ENCODE measurements at places on chromosomes 1 and 21.

- no peak for DNase-seq
Observed at GRCh38 chr1:197312163-197312562, 44.1 kb downstream of the CRB1 start.

DNA sequence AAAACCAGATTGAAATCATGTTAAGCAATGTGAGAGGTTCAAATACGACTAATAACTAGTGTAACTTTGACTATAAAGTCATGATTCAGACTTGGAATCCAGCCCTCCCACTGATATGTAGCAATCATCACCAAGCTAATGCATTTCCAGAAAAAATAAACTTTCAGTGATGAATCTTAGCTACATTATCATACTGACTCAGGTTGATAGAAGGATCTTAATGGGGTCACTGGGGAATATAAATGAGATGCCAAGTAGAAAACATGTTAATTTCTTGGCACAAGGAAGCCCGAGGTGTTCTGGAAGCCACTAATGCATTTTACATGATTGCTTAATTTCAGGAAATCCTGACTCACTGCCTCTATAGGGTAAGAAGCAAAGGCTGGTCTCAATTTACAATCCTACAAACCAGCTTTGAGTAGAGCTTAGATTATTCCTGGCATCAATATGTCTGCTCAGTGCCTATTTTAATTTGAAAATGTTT lies 67.7 kb downstream of the SELENOF start:
- peak; percentile 98 for DNase-seq

GRCh38 chr21:14361958-14362357 lies 21.0 kb downstream of the HSPA13 start:
- DNase-seq, result peak; percentile 18

- DNase-seq, result no peak
Observed at GRCh38 chr1:108854221-108855019, 2.5 kb downstream of the AKNAD1 start.

DNA sequence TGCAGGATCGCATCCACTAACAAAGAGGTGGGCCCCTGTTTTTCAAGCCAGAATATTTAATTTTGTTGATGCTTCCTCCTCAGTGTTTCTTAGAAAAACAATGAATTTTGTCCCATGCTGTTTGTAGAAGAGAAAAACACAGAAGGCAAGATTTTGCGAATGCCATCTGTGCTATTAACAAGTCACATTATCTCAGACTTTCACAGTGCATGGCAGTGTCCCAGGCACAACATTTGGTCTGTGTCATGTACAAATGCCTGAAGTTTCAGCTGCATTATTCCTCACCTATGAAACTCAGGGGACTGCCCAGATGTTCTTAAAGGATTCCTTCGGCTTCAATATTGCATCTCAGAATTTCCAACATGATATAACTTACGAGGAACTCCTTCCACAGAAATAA lies 99.6 kb upstream of the ZC3H11B start:
- DNase-seq, result no peak

All from astrocyte (in vitro differentiated cells and primary cell).